Mucosa of gallbladder (tissue), 1 donor: ENCODE measurements at places on chromosomes 16 and 17. TPM values are rescaled to one million over a fixed set of nuclear protein-coding genes. Genes with fewer than 3 reads are reported as not detected.
A peak's percentile ranks its signal among the peaks of the same experiment; 100 is the strongest.

- DNase-seq, result no peak
Observed at GRCh38 chr16:50611332-50611934, 63.2 kb downstream of the NKD1 start.

GRCh38 chr17:32141258-32141657 is 1.0 kb upstream of the RHOT1 start:
- DNase-seq, result peak; percentile 64

GRCh38 chr16:21205303-21205702 is 6.1 kb downstream of the ZP2 start:
- no peak for DNase-seq

- no peak for DNase-seq
Observed at GRCh38 chr16:69270395-69270794, 40.8 kb upstream of the VPS4A start.

- DNase-seq, result no peak
Observed at GRCh38 chr17:29115961-29116803, 64.0 kb downstream of the MYO18A start.

- DNase-seq, result no peak
Observed at GRCh38 chr17:47184681-47185080, 4.4 kb downstream of the CDC27 start.

Gene CMTM1
- total RNA-seq, result 12.1 TPM

Gene TMEM204
- 23.1 TPM for total RNA-seq
